ENCODE measurements at places on chromosomes 1 and 21.

DNA sequence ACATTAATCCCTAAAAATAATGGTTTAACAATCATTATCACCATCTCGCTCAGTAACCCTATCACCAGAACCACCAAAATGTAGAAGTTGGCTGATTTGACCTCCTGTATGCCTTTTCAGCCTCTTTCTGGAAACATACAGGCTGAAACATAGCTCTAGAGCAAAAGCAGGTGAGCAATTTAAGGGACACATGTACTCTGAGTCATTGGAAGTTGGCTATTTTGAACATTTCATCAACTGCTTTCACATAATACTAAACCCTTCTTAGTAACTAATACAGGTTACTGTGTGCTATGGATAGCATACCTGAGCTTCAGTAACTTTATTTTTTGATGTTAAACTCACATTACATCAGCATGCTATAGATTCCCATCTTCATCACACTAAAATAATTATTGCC is 19.8 kb upstream of the DDAH1 start:
- no peak for DNase-seq

DNA sequence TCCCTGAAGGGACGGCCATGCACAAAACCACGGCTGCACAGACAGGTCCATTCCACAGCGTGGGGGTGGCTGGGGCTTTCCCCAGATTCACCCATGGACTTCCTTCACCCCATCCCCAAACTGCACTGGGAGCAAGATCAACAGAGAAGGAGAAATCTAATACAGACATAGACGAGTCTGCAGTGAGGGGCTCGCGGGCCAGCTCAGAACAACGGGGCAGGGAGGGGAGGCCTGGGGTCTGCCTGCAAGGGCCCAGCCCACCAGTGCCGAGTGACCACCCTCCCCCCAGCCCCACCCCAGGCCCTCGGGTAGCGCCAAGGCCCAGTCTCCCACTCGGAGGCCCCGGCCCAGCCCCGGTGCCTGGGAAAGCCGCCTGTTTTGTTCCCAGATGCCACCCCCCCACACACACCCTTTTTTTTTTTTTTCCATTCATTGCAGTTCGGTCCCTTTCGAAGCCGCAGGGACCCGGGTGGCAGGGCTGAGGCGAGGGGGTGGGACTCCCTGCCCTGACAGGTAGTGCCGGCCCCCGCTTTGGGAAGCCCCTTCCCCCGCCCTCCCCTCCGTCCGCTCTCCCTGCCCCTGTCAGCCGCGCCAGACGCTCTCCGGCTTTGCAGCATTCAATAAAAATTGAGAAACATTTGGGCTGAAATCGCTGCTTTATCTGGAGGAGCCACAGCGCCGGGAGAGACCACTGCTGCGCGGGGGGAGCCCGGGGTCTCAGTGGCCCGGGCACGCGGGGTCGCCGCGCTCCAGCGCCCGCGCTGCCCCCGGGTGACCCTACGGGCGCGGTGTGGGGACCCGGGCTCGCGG is 543 bp upstream of the EPHB2 start:
- no peak for DNase-seq

DNA sequence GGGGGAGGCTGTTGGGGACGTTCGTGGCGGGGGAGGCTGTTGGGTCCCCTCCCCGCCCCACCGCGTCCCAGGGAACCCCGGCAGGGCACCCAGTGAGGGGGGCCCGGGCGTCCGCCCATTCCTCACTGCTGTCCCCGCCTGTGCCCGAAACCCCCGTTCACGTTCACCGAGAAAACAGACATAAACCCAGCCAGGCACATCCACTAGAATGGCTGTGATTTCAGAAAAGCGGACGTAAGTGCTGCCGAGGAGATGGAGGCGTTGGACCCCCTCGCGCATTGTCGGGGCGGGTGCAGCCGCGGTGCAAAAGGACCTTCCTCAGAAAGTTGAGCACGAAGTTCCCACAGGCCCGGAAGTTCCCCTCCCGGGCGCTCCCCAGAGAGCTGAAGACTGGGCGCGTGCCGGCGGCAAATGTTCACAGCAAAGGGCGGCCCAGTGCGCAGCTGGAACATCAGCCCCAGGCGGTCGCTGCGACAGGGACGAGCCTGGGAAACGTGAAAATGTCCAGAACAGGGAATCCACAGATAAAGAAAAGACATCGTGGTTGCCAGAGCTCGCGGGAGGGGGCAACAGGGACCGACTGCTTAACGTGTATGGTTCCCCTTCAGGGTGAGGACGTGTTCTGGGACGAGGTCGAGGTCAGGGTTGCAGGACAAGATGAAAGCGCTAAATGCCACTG is 18.5 kb upstream of the SAMD11 start:
- DNase-seq = no peak

GRCh38 chr1:230355128-230355527 is 71.0 kb downstream of the PGBD5 start:
- DNase-seq = no peak

DNA sequence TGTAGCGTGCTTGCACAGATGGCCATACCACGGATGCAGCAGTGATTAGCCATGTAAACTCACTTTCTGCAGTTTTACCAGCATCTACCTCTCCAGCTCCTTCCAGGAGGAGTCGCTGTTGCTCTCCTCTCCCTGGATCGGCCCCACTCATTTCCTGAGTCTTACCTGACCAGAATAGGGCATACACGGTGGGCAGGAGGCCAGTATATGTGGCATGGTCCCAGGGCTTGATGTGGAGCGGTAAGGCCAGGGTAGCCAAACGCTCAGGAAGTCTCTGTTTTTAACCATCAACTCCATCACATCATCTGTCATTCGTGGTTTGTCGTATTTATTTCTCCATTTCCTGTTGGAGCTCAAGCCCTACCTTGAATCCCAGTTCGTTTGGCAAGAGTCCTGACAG is 163.4 kb upstream of the USP24 start:
- DNase-seq = no peak

DNA sequence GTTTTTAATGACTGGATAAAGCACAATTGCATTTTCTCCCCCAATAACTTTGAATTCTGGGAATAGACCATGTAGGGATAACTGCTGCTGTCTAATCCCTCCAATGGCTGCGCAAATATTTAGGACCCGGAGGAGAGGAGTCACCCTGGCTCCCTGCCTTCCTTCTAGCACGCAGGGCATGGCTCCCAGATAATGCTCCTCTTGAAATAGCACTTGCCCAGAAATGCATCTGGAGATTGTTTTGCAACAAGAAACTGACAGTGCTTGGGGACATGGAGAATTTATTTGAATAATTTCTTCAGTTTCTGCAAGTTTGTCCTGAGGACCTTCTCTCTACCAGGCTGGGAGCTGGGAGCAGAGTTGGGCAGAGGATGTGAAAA is 83.5 kb downstream of the MAN1C1 start:
- no peak for DNase-seq

- DNase-seq = no peak
These were observed 72.3 kb downstream of the SIPA1L2 start for GRCh38 chr1:232557502-232558191.
